Activated T-cell treated with anti-CD3 and anti-CD28 coated beads, Interleukin-2, amount 50 U/mL, for 24 hours (primary cell): ENCODE measurements at places on chromosomes 13 and 19.

GRCh38 chr19:6794686-6795431 lies 22.4 kb downstream of the VAV1 start:
- peaks cover 80% of the 10 kb centered on the region for H3K36me3 ChIP-seq
- no peak overlapping the region for H3K4me3 ChIP-seq
- no peaks in the 10 kb centered on the region for H3K27me3 ChIP-seq
- no peak for DNase-seq

- peaks cover 20% of the 10 kb centered on the region for H3K4me1 ChIP-seq
- H3K36me3 ChIP-seq, result peaks cover 71% of the 10 kb centered on the region
- DNase-seq, result peak; percentile 67
- H3K4me3 ChIP-seq, result peak overlapping the region; percentile 72
- peaks cover 10% of the 10 kb centered on the region for H3K27me3 ChIP-seq
These were observed 28.5 kb downstream of the ZNF266 start for GRCh38 chr19:9406798-9407352.

DNA sequence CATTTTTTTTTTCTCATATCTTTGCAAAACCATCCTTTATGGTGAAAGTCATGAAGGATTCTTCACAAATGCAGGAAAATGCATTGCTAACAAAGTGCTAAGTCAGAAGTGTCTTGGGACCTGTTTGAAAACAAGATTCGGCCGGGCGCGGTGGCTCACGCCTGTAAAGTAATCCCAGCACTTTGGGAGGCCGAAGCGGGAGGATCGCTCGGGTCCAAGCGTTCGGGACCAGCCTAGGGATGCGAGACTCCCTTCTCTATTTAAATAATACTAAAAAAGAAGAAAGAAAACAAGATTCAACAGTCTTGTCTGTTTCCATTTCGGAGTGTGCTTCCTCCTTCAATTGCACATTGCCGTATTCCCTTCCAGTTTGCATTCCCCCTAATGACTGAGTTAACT lies 819 bp downstream of the EID2B start:
- peak overlapping the region; percentile 93 for H3K4me3 ChIP-seq
- H3K36me3 ChIP-seq, result peaks cover 20% of the 10 kb centered on the region
- peaks cover 31% of the 10 kb centered on the region for H3K4me1 ChIP-seq
- H3K27me3 ChIP-seq, result no peaks in the 10 kb centered on the region
- peak overlapping the region; percentile 93 for H3K27ac ChIP-seq
- DNase-seq, result no peak

DNA sequence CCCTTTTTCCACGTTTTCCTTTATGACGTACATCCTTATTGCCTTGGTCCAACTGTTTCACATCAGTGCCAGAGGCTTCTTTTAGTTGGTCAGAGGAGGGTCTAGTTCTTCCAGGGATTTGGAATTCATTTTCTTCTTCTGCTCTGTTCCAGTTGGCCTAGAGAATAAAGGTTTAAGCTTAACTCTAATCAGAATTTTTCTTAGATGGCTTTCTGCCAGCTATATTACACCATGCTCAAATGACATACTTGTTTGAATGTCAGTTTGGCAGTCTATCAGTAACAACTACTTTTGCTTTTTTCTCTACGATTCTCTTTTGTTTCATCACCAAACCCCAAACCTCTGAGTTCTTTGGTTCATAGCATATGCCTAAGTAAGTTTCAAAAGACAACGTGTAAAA lies 16.8 kb downstream of the SPART start:
- H3K27ac ChIP-seq, result no peak overlapping the region
- H3K27me3 ChIP-seq, result no peaks in the 10 kb centered on the region
- DNase-seq, result no peak

DNA sequence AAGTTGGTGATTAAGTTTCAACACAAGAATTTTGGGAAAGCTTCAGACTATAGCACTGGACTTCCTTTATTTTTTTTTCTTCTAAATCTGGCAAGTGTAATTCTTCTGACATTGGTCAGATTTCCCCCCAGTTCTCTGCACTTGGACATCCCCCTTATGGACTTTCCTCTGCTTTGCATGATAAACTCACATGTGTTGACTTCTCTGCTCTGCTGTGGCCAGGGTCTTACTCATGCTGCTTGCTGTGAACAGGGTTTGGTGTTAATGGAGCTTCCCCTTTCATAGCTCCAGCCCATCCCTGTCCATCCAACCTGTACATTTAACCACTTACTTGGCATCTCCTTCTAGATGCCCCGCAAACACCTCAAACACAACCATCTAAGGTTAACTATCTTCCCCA lies 70.5 kb upstream of the SPATA13 start:
- no peak for DNase-seq
- no peak overlapping the region for H3K4me3 ChIP-seq
- peaks cover 20% of the 10 kb centered on the region for H3K27me3 ChIP-seq
- no peaks in the 10 kb centered on the region for H3K36me3 ChIP-seq
- no peak overlapping the region for H3K27ac ChIP-seq

- H3K27me3 ChIP-seq, result no peaks in the 10 kb centered on the region
- H3K4me3 ChIP-seq, result no peak overlapping the region
- DNase-seq, result no peak
- no peak overlapping the region for H3K27ac ChIP-seq
These were observed 6.6 kb downstream of the SDHAF1 start for GRCh38 chr19:36001605-36002004.

DNA sequence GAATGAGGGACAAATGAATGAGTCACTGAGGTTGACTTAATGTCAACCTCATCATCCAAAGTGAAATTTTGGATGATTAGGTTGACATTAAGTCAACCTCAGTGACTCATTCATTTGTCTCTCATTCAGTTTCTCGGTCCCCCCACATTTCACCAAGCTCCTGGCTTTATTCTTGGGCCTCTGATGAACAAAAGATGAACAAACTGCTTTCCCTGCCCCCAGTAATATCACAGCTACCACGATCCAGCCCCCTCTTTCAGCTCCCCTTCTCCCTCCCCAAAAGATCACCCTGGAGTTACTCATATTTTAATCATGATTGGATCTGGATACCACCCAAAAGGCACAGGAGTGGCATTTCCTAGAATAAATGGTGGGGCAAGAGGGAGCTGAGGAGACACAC lies 10.8 kb downstream of the CEACAM18 start:
- no peaks in the 10 kb centered on the region for H3K36me3 ChIP-seq
- peak overlapping the region; percentile 85 for H3K27ac ChIP-seq
- DNase-seq, result no peak

GRCh38 chr19:17944301-17944700 lies 11.5 kb downstream of the CCDC124 start:
- no peak for DNase-seq
- H3K4me3 ChIP-seq, result no peak overlapping the region
- H3K36me3 ChIP-seq, result peaks cover 45% of the 10 kb centered on the region
- H3K27ac ChIP-seq, result no peak overlapping the region
- peaks cover 7% of the 10 kb centered on the region for H3K27me3 ChIP-seq
